ENCODE measurements at places on chromosomes 2 and 18. TPM values are rescaled to one million over a fixed set of nuclear protein-coding genes. Genes with fewer than 3 reads are reported as not detected.
A peak's percentile ranks its signal among the peaks of the same experiment; 100 is the strongest.

GRCh38 chr2:24400207-24400907 lies 40.0 kb upstream of the ITSN2 start:
- DNase-seq, result no peak

NT5C1B gene
- not detected for total RNA-seq

- DNase-seq, result no peak
Measured at GRCh38 chr2:215662715-215663114, 226.8 kb upstream of the FN1 start.

GRCh38 chr2:109724533-109725460 lies 69.3 kb upstream of the RGPD5 start:
- DNase-seq, result peak; percentile 35

- DNase-seq, result no peak
Measured at GRCh38 chr2:162267996-162268395, 24.8 kb upstream of the FAP start.

FNDC4 gene
- 57.7 TPM for total RNA-seq

DNA sequence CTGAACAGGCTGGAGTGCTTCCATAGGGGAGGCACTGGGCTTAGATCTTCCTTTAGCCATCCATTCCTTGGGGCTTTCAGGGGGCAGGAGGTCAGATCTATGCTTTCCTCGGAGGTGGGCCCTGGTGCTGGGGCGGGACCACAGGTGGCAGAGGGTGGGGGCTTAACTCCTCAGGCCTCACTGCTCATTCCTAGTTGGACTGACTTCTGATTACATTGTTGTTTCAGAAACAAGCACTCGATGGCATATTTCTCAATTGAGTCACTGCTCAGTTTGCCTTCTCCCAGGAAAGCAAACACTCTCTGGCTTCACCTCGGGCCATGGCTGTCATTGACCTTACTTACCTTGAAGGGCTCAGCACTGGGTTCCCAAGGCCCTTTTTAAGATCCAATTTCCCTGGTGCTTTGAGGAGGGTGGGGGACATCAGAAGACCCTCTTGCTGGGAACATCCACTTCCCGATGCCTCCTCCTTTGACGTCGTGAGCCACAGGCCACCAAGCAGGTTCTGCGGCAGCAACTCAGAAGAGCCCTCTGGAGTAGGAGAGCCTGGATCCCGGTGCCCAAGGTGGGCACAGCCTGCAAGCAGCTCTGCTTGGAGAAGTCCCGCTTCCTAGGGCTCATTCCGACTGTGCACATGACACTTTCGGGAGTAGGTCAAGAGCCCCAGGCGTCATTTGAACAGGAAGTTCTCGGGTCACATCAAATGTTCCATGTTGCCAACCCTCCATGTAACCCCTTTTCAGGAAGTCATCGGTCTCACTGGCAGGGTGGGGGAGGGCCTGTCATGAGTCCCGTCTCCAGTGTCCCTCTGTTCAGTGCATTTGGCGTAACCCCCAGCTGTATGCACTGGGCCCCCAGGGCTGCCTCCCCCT lies 40.6 kb downstream of the SDC1 start:
- DNase-seq, result no peak

DNA sequence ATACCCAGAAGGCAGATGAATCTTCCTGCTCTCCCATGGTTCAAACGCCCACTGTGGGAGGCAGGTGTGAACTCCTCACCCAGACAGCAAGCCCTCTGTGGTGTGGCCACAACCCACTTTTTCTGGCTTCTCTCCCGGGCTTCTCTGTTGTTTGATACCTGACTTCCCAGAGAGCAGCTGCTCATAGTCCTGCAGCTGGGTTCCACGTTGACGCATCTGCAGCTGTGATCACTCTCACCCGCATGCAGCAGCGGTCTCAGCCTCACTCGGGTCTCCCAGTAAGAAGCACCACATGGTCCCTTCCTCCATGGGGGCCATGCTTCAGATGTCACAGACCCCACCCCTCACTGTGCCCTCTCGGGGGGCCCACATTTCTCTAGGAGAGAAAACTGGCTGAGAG lies 3.5 kb downstream of the ASPRV1 start:
- no peak for DNase-seq

UGT1A4 gene
- not detected for total RNA-seq

STARD6 gene
- not detected for total RNA-seq

DNA sequence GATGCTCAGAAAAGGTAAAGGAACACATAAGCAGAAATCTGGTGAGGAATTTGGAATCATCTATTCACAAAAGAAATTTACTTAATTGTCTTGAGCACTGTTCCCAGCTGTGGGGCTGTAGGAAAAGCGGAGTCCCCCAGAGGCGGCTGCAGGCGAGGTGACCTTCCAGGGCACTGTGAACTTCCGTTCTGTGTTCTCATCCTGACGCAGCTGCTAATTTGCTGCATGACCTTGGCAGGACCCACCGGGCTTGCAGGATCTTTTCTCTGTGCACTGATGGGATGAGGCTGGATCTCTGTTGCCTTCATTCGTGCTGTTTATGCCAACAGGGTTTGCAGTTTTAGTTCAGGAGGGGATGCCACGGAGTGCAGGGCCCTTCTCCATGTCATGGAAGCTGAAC lies 301.9 kb upstream of the MYT1L start:
- no peak for DNase-seq

DNA sequence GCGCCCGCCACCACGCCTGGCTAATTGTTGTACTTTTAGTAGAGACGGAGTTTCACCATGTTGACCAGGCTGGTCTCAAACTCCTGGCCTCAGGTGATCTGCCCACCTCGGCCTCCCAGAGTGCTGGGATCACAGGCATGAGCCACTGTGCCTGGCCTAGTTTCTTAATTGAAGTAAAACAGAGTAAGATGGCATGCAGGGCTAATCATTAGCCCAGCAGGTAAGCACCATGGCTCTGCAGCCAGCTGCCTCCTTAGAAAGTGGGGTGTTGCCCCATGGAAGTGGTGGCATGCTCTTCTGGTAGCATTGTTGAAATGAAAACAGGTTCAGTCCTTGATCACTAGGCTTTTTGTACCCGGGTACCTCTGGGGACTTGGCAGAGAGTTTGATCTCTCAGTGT lies 12.4 kb downstream of the ATG4B start:
- no peak for DNase-seq

DNA sequence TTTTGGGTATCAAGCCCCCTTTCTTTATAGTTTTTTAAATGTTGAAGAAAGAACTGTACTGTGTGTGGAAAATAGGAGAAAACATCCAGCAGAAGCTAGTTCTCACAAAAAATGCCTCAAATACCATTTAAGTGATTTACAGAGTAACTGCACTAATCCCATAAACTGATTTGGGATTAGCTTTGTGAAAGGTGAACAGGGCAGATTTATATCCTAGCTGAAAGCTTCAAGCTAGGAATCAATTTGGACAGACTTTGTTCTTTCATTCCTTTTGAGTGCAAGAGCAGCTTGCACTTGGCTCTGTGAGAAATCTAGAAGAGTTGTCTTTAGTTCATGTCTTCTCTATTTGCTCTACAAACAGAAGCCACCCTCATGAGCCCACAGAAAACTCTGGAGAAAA lies 183.9 kb upstream of the VRK2 start:
- no peak for DNase-seq

DNA sequence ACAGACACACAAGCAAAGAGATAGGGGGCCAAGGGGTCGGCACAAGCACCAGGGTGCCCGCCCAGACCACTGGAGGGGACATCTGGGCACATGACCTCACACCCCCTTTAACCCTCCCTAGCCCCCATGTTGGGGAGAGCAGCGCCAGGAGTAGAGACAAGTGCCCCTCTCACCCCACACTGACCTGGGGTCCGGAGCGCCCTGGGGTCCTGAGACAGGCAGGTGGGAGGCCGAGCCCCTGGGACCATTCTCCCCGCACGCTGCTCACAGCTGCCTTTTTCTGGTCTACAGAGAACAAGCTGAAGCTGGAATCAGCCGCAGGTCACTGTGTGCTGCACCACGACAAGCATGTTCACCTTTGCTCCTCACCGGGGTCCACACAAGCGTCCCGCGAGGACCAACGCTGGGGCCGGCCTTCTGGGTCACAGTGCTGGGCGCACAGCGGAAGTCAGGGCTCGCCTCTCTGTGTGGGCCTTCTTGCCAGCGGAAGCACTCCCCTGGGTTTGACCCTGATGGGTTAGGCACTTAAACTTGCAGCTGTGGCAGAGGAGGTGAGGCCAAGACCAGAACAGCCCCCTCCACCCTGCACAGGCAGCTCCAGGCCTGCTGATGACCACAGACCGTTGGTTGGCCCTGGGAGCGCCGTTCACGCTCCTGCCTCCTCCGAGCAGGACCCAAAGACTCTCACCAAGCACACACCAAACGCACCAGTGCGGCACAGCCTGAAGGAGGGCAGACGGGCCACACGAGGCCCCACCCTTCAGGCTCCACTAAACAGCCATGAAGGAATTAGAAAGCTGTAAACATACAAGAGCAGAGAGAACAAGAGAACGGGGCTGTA lies 275.3 kb downstream of the EIPR1 start:
- DNase-seq, result no peak

- no peak for DNase-seq
Measured at GRCh38 chr2:172095146-172095904, 7.4 kb downstream of the DLX2 start.

CD226 gene
- 2.1 TPM for total RNA-seq
